ENCODE measurements at places on chromosomes 7 and 10.

DNA sequence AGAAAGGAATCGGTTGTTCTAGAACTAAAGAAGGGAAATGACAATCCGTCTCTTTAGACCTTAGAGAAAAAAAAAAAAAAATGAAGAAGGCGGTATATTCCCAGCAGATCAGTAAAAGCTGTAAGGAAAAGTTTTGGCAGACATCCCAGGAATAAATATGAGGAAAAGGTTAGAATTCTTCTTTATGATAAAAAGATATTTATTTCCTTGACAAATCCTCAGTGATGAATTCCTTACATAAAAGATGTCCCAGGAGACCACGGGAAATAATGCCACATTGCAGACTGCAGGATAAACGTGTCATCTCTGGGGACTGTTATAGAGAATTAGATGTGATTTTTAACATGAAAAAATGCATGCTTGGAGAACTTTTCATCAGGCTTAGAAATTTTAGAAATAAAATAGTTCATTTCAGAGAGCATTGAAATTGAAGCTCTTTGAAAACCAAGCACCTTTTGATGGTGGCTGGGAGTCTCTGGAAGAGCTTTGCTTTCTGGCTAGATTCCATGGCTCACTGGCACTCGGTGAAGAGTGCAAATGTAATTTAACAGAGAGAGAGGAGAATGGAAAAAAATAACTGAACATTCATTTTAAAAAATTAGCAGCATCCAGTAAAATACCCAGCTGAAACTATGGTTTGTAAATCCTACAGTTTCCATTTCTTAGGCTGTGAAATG is 98.2 kb downstream of the PRPF18 start:
- no peak for DNase-seq

GRCh38 chr10:99537086-99537988 is 4.6 kb downstream of the NKX2-3 start:
- DNase-seq: no peak

DNA sequence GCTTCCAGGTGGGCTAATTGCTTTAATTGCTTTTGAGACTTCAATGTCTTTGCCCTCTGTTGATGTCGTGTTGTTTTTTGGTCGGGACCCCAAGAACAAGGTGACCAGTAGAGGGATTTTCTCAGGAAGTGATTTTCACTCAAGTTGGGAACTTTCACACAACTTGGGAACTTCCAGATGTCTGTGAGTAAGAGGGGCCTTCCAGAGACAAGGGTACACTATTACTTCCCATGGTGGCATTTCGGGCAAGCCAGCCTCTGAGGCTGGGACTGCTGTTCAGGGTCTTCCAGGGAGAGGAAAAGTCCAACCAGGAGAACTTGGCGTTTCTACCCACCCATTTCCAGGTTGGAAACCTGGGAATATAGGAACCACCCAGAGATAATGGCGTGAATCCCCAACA is 170.0 kb upstream of the CDCA7L start:
- no peak for DNase-seq

DNA sequence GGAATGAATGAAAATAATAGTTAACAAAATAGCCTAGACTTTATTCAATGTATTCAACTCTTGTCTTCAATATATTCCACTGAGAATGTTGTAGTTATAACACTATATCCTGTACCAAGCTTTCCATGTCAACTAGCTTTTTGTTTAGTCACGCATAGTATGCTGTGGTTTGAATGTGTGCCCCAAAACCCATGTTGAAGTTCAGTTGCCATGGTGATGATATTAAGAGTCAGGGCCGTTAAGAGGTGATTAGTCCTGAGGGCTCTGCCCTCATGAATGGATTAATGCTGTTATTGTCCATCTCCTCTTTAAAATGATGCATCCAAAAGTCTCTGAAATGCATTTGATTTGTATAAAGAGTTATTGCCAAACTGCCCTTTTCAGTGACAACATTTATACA is 887.6 kb downstream of the NRG3 start:
- DNase-seq: no peak

GRCh38 chr10:6470894-6471618 is 109.0 kb downstream of the PRKCQ start:
- no peak for DNase-seq

DNA sequence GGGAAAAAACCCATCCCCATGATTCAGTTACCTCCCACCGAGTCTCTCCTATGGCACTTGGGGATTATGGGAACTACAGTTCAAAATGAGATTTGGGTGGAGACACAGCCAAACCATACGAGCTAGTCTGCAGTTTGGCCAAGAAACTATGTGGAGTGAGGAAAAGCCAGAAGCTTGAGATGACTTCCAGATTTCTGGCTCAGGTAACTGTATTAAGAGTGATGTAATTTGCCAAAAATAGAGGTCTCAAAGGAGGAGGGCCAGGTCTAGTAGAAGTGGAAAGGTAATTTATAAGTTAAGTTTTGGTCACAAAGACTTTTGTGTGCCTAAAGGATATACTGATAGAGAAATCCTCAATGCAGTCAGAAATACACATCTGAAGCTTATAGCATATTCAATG is 279.7 kb upstream of the MGMT start:
- DNase-seq: no peak

GRCh38 chr10:6843481-6843881 is 263.4 kb upstream of the PRKCQ start:
- no peak for DNase-seq
